T-cell (primary cell): ENCODE measurements at places on chromosomes 5 and 9.
A peak's percentile ranks its signal among the peaks of the same experiment; 100 is the strongest.

- DNase-seq = no peak
These were observed 85.7 kb downstream of the TNC start for GRCh38 chr9:115032296-115032695.

DNA sequence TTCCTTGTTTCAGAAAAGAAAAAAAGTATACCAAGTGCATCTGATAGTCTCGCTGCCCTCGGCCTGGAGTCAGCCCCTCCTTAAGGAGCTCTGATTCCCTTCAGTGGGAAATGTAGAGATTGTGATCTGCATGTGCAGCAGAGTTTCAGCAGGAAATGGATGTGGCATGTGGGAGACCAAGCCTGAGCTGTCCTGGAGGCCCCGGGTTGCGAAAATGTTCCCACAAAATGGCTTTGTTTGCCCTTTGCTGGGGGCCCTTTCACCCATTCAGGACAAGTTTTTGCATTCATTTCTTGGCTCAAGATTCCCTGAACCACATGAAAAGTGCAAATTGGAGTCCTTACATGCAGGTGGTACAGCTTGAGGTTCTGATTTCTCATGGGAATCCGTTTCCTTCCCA is 230.9 kb downstream of the GADD45G start:
- DNase-seq = no peak

DNA sequence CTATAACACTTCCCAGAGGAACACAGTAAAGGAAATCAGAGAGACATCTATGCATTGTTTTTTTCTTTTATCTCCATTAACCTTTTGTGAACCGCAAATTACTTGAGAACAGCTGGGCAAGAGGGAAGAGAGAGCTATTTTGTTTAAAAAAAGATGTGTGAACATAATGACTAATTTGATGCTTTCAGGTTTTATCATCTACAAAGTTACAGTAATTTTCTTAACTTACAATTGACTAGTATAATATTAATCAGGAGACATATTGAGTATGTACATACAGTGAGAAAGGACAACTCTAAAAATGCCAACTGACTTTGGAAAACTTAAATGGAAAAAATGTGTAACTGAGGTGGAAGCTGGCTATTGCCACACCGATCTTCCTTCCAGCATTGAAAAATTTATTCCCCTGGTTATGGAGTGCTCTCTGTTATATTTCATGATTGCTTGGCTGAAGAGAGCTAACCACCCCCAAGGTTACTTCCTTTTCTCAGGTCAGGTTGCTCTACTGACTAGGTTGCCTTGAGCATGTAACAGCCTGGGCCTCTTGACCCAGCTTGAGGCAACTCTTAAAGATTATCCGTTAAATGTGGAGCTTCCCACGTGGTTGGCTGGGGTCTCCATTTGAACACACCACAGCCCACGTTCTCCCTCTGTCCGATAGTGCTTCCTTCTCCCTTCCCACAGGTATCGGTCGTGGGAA is 62.6 kb upstream of the C6 start:
- DNase-seq = no peak

DNA sequence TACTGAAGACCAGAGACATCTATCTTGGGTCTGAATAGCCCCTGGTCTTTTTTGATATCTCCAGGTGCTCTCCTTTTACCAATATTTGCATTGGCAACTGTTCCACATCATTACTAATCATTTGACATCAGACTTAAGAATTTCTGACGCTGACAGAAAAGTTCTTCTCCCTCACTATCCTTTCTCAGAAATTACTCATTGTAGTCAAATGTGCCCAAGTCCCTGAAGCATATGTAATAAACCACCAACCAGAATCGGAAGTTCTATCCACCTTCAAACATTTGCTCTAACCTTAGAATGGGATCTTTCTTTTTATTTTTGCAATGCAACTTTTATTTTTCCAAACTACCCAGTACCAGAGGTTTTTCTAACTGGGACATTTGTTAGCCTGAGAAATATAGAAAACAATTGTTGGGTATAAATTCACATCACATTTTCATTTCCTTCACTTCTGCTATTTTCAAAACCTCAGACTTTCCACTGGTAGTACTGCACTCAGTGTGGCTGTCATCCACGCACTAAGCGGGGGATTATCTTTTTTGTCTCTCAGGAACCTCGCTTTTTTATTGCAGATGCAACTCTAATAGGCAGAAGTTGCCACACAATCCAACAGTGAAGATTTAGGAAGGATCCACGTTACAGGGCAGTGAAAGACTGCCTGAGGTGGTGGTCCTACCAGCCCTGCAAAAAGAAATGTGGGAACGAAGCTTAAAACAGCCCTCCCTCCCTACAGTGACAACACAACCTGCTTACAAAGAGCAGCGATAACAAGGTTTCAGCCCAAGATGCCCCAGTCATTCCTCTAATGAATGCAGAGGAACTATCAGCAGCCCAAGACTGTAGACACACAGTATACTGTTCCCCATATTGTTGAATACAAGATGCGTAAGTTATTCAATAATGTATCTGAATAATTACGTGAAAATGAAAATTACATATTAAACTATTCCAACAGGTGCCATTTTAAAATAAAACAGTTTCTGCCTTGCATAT is 201.2 kb downstream of the EBF1 start:
- DNase-seq = no peak

GRCh38 chr5:104178066-104178465 is 615.5 kb upstream of the NUDT12 start:
- no peak for DNase-seq

DNA sequence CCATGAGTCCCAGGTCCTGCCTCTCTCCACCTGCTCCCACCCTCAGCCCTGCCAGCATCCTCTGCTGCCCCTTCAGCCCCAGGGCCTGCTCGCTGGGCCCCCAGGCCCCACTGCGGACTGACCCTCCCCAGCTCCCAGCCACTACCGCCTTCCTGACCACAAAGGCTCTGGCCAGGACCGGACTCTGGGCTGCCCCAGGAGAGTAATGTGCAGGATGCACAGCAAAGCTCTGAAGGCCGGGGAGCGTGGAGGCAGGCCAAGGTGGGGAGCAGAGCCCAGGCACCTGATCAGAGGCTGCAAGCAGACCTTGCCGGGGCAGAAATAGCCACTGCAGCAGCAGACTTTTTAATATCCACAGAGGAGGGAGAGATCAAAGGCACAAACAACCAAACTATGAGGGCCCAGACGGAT is 27.9 kb downstream of the IPPK start:
- DNase-seq = no peak

DNA sequence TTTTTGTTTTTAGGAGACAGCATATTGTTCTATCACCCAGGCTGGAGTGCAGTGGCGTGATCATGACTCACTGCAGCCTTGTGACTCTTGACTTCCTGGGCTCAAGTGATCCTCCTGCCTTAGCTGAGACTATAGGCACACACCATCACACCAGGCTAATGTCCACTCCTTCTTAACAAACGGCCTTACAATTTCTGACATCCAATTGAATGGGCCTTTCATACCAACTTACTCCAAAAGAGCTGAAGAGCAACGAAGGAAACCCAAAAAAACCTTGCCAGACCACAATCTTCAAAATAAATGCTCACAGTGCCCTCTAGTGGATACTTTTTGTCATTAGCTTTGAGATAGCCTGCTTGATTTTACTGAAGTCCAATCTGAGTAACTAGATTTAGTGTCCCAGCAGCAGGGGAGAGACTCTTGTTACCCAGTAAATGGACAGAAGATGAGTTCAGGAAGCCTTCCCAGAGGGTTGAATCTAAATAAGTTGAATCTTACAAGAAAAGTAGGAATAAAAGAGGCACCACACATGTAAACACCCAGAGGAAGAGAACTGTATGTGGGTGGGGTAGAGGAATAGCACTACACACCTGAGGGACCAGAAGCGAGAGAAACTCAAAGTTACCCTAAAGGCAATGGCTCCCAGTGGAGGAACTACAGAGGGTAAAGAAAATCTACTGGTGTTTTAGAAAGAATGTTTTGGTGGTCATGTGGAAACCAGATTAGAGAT is 9.3 kb downstream of the ZNF622 start:
- DNase-seq = peak; percentile 6

- DNase-seq = no peak
These were observed 62.4 kb downstream of the DMRT1 start for GRCh38 chr9:903886-904285.
